Airway epithelial cell (primary cell): ENCODE measurements at places on chromosomes 6 and 20. TPM values are rescaled to one million over a fixed set of nuclear protein-coding genes. Genes with fewer than 3 reads are reported as not detected.

IPCEF1 gene
- 0.07 and 0.09 TPM in 2 replicates for total RNA-seq

GDAP1L1 gene
- total RNA-seq = not detected in 2 replicates

PERP gene
- total RNA-seq = 754 and 1,006 TPM in 2 replicates

BPIFA1 gene
- total RNA-seq = 0.35 and 0.42 TPM in 2 replicates

SEL1L2 gene
- not detected in 2 replicates for total RNA-seq

PNLDC1 gene
- total RNA-seq = 0.14 TPM in 2 replicates

CCN5 gene
- total RNA-seq = 0.28 and 0.63 TPM in 2 replicates

MUC22 gene
- total RNA-seq = not detected in 2 replicates

SYTL3 gene
- total RNA-seq = 0.99 and 1.5 TPM in 2 replicates

BPIFB4 gene
- not detected in 2 replicates for total RNA-seq

PRRT1 gene
- 0.42 TPM in 1 of 2 replicates, not detected in the other for total RNA-seq

EYA4 gene
- total RNA-seq = 1.4 and 3.9 TPM in 2 replicates

PPP1R16B gene
- total RNA-seq = under 0.01 TPM in 1 of 2 replicates, not detected in the other

DLL1 gene
- total RNA-seq = 31.3 and 31.9 TPM in 2 replicates

PAX1 gene
- total RNA-seq = not detected in 2 replicates

RSPO4 gene
- total RNA-seq = not detected in 2 replicates

ADGRF4 gene
- 13.7 and 18.3 TPM in 2 replicates for total RNA-seq

DLK2 gene
- 11.9 and 21.3 TPM in 2 replicates for total RNA-seq

RSPH4A gene
- total RNA-seq = not detected in 2 replicates

CPNE1 gene
- total RNA-seq = 71.3 and 76.1 TPM in 2 replicates

DOK5 gene
- total RNA-seq = not detected in 2 replicates

ETV7 gene
- 0.14 and 0.51 TPM in 2 replicates for total RNA-seq

C20orf144 gene
- not detected in 2 replicates for total RNA-seq

ISM1 gene
- total RNA-seq = 0.28 TPM in 1 of 2 replicates, not detected in the other

AHI1 gene
- 3.4 and 3.6 TPM in 2 replicates for total RNA-seq

JAG1 gene
- 145 and 169 TPM in 2 replicates for total RNA-seq

PCMT1 gene
- 140 and 179 TPM in 2 replicates for total RNA-seq

IP6K3 gene
- 0.07 TPM in 1 of 2 replicates, not detected in the other for total RNA-seq

COL11A2 gene
- 0.07 TPM in 1 of 2 replicates, not detected in the other for total RNA-seq

TOX2 gene
- total RNA-seq = 1.3 and 1.6 TPM in 2 replicates

PI3 gene
- 53.8 and 117 TPM in 2 replicates for total RNA-seq

SLC44A4 gene
- total RNA-seq = 4.2 and 7.5 TPM in 2 replicates

PPP1R14C gene
- total RNA-seq = 89.3 and 94.6 TPM in 2 replicates

NHLRC1 gene
- total RNA-seq = 1.8 and 3.9 TPM in 2 replicates

SCUBE3 gene
- under 0.01 and 0.21 TPM in 2 replicates for total RNA-seq

TAGAP gene
- total RNA-seq = 0.07 and 0.42 TPM in 2 replicates

PRDM13 gene
- total RNA-seq = not detected in 2 replicates

HEY2 gene
- 0.60 and 0.78 TPM in 2 replicates for total RNA-seq

ZBP1 gene
- not detected in 2 replicates for total RNA-seq

CTCFL gene
- total RNA-seq = not detected in 2 replicates

LY6G6C gene
- 1.5 and 3.7 TPM in 2 replicates for total RNA-seq

MTO1 gene
- 21.7 and 38.2 TPM in 2 replicates for total RNA-seq

RPS6KA2 gene
- total RNA-seq = 11.3 and 21.2 TPM in 2 replicates

ANKEF1 gene
- total RNA-seq = 6.6 and 9.0 TPM in 2 replicates

CRISP2 gene
- total RNA-seq = not detected in 2 replicates

FAXC gene
- total RNA-seq = 3.9 and 5.9 TPM in 2 replicates

TINAG gene
- total RNA-seq = not detected in 2 replicates

RAB22A gene
- total RNA-seq = 17.1 and 17.3 TPM in 2 replicates

MMP24 gene
- not detected in 2 replicates for total RNA-seq
